ENCODE measurements at places on chromosomes 11 and 22.

DNA sequence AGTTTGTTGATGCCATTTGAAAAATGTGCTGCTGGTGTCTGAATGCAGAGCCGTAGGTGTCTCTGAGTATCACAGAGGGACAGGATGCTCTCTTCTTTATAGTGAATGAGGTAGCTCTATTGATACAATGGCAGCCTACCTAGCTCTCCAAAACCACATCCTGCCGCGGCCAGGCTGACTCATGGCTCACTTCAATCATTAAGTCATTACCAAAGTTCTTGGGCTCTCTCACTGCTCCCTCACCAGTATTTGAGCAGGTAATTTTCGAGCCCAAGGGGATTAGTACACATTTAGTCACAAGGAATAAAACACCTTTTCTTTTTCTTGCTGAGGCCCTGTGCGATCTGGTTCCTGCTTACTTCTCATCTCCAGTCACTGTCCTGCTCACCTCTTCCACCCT is 509.0 kb upstream of the LARGE1 start:
- H3K36me3 ChIP-seq, result no peaks in the 10 kb centered on the region
- no peaks in the 10 kb centered on the region for H3K27me3 ChIP-seq
- H3K4me1 ChIP-seq, result no peaks in the 10 kb centered on the region
- H3K27ac ChIP-seq, result no peak overlapping the region
- H3K4me3 ChIP-seq, result no peak overlapping the region

- no peaks in the 10 kb centered on the region for H3K4me1 ChIP-seq
- no peak overlapping the region for H3K4me3 ChIP-seq
- no peak overlapping the region for H3K27ac ChIP-seq
- no peaks in the 10 kb centered on the region for H3K36me3 ChIP-seq
- DNase-seq, result peak; percentile 89
These were observed 7.9 kb upstream of the CYTH4 start for GRCh38 chr22:37274380-37274862.

DNA sequence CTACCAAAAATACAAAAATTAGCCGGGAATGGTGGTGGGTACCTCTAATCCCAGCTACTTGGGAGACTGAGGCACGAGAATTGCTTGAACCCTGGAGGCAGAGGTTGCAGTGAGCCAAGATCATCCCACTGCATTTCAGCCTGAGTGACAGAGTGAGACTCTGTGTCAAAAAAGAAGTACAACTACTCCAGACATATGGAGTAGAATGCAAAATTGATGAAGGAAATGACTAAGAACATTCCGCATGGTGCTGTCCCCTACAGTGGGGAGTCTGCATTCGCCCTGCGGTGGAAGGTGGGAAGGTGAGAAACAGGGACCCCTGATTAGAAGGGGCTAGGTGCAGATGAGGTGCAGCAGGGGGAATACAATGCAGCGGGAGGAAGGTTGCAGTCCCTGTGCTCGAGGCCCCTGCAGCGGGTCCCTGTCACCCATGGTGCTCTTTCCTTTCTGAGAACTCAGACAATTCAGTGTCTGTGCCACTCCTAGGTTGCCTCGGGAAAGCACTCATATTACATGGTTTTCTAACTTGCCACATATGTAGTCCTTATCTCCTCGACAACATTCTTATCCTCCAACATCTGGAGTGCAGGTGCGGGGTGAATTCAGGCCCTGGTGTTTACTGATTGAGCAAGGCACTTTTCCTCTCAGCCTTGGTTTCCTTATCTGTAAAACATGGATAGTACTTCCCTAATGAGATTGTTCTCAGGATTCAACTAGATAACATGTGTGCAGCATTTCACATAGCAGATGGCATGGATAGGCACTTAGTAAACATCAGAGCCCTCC is 5.2 kb downstream of the POLD4 start:
- no peaks in the 10 kb centered on the region for H3K27me3 ChIP-seq
- no peak overlapping the region for H3K4me3 ChIP-seq
- peaks cover 29% of the 10 kb centered on the region for H3K4me1 ChIP-seq
- H3K27ac ChIP-seq, result no peak overlapping the region
- no peak for DNase-seq
- no peaks in the 10 kb centered on the region for H3K36me3 ChIP-seq

GRCh38 chr11:99887481-99887880 is 799.6 kb upstream of the ARHGAP42 start:
- no peaks in the 10 kb centered on the region for H3K4me1 ChIP-seq
- no peak overlapping the region for H3K4me3 ChIP-seq
- H3K27ac ChIP-seq, result no peak overlapping the region

- H3K4me3 ChIP-seq, result no peak overlapping the region
- H3K4me1 ChIP-seq, result no peaks in the 10 kb centered on the region
- no peak for DNase-seq
These were observed 25.9 kb downstream of the MCAM start for GRCh38 chr11:119290894-119291497.

GRCh38 chr22:17957204-17957603 is 67.2 kb downstream of the MICAL3 start:
- no peaks in the 10 kb centered on the region for H3K36me3 ChIP-seq
- DNase-seq, result no peak
- H3K27ac ChIP-seq, result no peak overlapping the region
- H3K27me3 ChIP-seq, result no peaks in the 10 kb centered on the region

DNA sequence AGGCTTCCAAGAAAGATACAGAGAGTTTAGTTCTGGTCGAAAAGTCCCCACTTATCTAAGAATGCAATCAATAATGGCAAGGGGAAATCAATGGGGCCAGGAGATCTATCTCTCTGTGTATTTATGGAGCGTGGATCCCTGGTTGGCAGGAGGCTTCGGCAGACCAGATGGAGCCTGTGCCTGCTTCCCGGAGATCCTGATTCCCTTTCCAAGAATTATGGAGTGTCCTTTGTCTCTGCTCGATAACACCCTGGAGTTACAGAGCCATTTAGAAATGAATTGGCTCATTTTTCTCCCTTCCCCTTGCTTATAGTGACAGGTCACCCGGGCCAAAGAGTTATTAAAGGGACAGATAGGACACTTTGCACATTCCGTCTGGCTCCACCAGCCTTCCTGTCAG is 92.4 kb downstream of the ISX start:
- H3K36me3 ChIP-seq, result no peaks in the 10 kb centered on the region
- H3K4me1 ChIP-seq, result no peaks in the 10 kb centered on the region
- peaks cover 40% of the 10 kb centered on the region for H3K27me3 ChIP-seq

DNA sequence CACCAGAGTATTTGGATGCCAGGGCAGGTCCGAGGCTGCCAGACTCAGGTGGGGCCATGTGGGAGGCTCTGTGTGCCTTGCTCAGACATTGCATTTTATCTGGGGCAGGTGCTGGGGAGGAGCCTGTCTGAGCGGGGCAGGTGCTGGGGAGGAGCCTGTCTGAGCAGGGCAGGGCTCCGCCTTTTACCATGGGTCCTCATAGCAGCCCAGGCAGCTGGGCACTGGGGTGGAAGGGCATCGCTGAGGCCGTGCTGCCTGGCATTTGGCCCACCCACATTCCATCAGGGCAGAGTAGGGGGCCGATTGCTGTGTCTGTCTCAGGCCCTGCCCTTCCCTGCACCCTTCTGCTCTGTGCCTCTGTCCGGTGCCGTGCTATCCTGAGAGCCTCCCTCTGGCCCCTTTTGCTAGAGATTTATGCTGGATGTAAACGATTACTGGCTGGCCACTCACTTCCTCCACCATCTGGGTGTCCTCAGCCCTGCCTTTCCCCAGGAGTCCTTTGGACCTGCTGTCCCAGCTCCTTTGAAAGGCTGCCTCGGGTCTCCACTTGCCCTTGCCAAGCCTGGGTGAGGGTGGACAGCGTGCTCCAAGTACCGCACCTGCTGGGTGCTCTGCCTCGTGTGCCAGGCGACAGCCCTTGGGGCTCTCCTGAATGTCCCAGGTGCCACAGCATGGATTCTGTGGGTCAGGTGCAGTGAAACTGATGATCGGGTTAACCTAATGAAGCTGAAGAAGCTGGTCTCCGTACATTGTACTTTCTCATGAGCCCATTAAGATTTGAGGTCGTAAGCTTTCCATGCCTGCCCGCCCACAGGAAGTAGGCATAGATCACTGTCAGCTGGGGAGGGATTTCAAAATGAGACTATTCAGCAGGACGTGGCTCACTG is 281.6 kb downstream of the TBC1D22A start:
- H3K36me3 ChIP-seq, result no peaks in the 10 kb centered on the region
- H3K4me1 ChIP-seq, result no peaks in the 10 kb centered on the region
- no peaks in the 10 kb centered on the region for H3K27me3 ChIP-seq
- no peak for DNase-seq
- no peak overlapping the region for H3K27ac ChIP-seq
- no peak overlapping the region for H3K4me3 ChIP-seq

- H3K27ac ChIP-seq, result no peak overlapping the region
- H3K27me3 ChIP-seq, result no peaks in the 10 kb centered on the region
- no peaks in the 10 kb centered on the region for H3K36me3 ChIP-seq
These were observed 32.4 kb upstream of the CD44 start for GRCh38 chr11:35106595-35106994.

- H3K4me1 ChIP-seq, result no peaks in the 10 kb centered on the region
- DNase-seq, result no peak
- H3K4me3 ChIP-seq, result no peak overlapping the region
- no peaks in the 10 kb centered on the region for H3K27me3 ChIP-seq
- H3K27ac ChIP-seq, result no peak overlapping the region
These were observed 18.6 kb downstream of the KIF18A start for GRCh38 chr11:28089378-28089777.

- H3K4me3 ChIP-seq, result no peak overlapping the region
- H3K27me3 ChIP-seq, result no peaks in the 10 kb centered on the region
- no peaks in the 10 kb centered on the region for H3K4me1 ChIP-seq
- DNase-seq, result no peak
- H3K27ac ChIP-seq, result no peak overlapping the region
- H3K36me3 ChIP-seq, result peaks cover 81% of the 10 kb centered on the region
These were observed 100.6 kb upstream of the SORL1-AS1 start for GRCh38 chr11:121553389-121553788.

DNA sequence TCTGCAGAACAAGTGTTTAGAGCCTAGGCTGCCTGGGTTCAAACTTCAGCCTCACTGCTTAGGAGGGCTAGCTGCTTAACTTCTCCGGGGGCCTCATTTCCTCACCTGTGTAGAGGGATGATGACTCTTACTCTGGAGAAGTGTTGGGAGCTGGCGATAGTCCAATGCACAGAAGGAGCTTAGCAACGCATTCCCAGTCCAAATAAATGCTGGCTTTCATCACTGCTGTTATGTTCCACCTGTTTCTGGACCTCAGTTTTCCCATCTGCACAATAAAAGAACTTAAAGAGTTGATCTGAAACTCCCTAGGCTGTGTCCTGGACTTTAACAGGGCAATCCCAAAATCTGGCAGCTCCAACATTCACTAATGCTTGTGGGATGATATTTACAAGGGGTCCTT is 337.8 kb downstream of the MIAT start:
- H3K4me3 ChIP-seq, result no peak overlapping the region
- no peaks in the 10 kb centered on the region for H3K36me3 ChIP-seq
- no peaks in the 10 kb centered on the region for H3K4me1 ChIP-seq
- DNase-seq, result no peak
- no peak overlapping the region for H3K27ac ChIP-seq
- H3K27me3 ChIP-seq, result no peaks in the 10 kb centered on the region

DNA sequence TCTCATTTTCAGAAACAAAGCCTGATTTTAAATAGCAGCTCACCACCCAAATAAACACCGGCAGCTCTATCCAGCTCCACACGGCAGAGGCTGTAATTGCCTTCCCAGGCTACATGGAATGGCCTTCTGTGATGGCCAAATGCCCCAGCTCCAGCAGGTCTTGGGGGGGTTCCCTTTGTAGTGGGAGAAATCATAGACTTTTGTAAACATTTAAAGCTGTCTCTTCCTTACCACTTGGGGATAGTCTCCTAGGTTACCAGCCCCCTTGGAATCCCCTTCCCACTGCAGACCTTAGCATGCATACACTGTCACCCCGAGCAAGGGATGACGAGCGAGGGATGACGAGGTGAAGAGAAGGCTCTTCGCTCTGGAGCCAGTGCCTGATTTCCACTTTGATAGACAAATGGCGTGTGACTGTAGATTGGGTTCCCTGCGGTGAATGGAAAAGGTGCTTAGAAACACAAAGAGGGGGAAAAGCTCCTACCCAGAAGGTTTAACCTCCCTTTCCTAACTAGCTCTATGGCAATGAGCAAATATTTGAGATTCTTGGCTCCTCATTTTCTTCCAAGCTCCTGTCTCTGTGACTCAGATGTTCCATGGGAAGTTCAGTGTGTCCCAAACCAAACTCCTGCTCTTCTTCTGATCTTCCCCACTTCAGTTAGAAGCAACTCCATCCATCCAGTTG is 108.0 kb upstream of the CADM1 start:
- no peaks in the 10 kb centered on the region for H3K4me1 ChIP-seq
- H3K4me3 ChIP-seq, result no peak overlapping the region
- H3K36me3 ChIP-seq, result no peaks in the 10 kb centered on the region

DNA sequence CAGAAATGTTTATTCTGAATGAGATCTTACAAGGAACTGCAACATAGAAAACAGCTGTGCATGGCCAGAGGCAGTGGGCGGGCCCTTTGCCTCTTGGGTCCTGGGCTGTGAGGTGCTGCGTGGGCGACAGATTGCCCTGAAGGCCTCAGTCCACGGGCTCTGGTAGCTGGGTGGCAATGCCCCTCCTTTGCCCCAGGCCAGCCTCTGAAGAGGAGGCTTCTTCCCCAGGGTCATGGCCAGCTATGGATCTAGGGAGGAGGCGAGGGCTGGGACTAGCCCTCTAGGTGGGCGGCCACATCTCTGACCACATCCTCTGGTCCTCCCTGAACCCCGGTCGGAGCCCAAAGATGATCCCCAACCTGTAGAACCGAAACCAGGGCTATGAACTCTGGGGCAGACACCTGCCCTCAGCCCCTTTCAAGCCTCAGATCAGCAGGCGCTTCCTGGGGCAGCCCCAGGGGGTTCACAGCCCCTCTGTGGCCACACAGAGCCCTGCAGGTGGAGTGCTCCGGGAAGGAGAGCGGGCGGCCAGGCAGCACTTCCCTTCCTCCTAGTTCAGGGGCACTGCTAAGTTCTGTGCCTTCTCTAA is 6.6 kb upstream of the CDC42BPG start:
- no peak overlapping the region for H3K4me3 ChIP-seq
- H3K27me3 ChIP-seq, result no peaks in the 10 kb centered on the region
- peak overlapping the region; percentile 92 for H3K27ac ChIP-seq
- DNase-seq, result no peak
- peaks cover 99% of the 10 kb centered on the region for H3K4me1 ChIP-seq

DNA sequence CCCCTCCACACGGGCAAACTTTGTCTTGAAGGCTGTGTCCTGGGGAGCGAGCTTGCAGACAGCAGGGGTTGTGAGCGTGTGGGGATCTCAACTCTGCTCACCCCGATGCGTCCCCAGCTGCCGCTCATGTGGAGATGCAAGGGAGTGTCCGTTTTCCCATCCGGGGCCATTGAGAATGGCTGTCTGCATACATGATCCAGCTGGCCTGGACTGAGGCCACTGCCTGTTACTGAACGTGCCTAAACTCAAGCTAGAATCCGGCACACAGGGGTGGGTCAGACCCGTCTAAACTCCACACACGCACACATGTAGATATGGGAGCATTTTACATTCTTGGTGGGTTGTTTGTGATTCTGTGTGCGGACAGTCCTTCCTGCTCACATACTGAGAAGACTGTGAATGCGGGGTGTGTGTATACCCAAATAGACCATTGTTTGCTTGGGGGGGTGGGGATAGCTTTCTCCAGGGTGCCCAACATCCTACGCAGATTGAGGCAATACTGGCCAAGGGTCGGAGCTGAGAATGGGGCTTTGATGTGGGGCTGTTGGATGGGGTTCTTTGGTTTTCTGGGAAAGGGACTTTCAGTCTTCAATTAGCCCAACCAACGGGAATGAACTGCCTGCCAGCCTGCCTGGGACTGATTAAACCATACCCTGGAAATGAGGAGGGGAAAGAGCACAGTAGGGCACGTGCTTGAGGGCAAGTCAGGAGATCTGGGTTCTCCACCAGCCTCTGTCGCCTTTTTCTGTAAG is 60.4 kb downstream of the ST3GAL4 start:
- DNase-seq, result no peak
- no peak overlapping the region for H3K4me3 ChIP-seq
- peak overlapping the region; percentile 69 for H3K27ac ChIP-seq

GRCh38 chr11:69035150-69035945 is 13.4 kb upstream of the TPCN2 start:
- no peak overlapping the region for H3K27ac ChIP-seq
- peaks cover 5% of the 10 kb centered on the region for H3K27me3 ChIP-seq
